ENCODE measurements at places on chromosomes 1 and 21.
A peak's percentile ranks its signal among the peaks of the same experiment; 100 is the strongest.

DNA sequence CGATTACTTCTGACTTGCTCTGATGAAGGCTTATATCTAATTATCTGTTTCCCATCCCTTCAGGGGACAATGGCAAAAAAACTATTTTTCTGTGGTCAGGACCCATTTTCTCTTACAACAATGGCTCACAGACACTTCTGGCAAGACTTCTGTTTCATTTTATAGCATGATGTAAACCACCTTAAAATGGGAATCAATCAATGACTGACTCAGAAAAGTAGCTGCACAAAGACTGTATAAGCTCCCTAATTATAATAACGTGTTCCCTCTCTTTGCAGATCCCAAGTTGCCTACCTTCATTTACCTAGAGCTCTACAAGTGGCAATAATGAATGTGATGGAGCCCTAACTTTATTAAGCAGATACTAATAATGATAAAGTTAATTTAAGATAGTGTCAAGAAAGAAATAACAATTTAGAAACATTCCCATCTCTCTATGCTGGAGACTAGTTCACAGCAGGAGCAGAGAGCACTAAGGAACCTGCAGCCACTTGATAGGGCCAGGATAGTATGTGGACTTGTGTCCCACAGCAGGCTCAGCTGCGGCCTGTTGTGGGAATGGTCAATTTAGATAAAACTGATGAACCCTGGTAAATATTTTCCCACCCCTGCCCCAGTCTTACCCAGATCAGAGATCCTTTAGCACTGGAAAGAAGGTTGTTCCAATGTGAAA is 538 bp downstream of the GBP2 start:
- DNase-seq = no peak

- DNase-seq = peak; percentile 6
Observed at GRCh38 chr1:23673086-23673813, 18.4 kb upstream of the RPL11 start.

DNA sequence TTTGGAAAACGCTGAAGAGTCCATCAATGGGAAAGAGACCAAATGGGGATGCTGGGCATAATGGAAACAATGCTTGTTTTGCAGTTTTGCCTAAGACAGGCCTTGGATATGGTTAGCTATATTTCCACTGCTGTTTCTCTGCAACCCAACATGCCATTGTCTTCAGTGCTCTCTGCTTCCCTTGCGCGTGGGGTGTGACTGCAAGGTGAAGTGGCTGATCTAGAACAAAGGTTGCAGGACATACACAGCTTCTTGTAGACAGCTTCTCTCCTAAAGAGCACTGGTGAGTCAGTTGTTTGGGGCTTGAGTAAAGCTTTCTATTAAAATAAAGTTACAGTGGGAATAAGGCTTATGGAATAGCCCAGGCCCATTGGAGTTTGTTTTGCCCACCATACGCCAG is 33.0 kb downstream of the RUNX1 start:
- no peak for DNase-seq

- DNase-seq = no peak
Observed at GRCh38 chr1:206468571-206468970, 1.7 kb upstream of the IKBKE start.

GRCh38 chr1:160741092-160741501 is 2.0 kb downstream of the SLAMF7 start:
- no peak for DNase-seq

- DNase-seq = peak; percentile 64
Observed at GRCh38 chr1:224182057-224182865, 779 bp upstream of the DEGS1 start.

DNA sequence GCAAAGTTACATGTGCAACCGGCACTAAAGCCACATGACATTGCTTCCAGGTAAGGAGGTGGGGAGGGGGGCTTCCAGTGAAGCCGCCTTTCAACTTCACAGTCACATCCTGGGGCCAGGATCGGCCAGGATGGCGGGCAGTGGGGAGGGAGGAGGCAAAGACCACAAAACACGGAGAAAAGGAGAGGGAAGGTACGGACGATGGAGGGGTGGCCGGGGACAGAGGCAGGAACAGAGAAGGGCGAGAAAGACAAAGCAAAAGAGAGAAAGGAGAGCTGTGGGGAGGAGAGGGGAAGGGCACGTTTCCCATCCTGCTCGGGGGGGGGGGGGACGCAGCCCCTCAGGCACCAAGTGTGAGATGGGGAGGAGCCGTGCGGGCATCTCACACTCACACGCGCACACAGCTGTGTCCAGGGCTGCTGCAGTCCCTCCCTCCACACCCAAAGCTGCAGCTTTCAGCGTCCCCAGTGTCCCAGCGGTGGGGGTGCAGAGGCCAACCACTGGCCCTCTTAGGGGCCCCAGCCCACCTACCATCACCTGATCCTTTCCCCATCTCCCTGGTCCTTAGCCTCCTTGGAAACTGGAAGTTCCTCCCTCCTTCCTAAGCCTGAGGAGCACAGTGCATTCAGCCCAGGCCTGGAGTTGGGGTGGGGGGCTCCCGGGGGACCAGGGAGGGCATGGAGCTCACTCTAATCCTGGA is 2.4 kb downstream of the SH2D5 start:
- DNase-seq = no peak

DNA sequence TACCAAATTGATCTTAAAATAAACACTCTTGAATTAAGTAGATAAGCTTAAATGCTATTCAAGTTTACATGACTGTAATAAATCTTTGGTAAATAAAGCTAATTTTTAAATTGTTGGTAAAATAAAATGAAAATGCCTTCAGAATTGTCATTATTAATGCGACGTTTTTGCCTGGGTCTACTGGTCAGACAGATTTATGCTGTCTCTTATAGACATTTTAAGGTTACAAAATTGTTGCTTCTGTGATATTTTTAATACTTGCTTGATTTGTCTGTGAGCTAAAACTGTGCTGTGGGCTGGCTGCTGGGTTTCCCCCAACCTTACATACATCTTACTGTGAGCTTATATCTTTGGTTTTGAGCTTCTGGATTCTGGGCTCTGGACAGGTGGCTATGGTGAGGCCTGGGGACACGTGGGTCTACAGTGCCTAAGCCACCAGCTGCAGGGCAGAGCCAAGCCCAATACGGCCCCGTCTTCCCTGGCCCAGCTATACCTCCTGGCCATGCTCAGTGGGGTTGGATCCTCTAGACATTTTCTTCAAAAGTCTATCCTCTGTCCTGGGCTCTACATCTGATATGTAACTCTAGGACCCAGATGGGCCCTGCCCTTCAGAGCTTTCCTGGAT is 81.4 kb downstream of the ETS2 start:
- no peak for DNase-seq

DNA sequence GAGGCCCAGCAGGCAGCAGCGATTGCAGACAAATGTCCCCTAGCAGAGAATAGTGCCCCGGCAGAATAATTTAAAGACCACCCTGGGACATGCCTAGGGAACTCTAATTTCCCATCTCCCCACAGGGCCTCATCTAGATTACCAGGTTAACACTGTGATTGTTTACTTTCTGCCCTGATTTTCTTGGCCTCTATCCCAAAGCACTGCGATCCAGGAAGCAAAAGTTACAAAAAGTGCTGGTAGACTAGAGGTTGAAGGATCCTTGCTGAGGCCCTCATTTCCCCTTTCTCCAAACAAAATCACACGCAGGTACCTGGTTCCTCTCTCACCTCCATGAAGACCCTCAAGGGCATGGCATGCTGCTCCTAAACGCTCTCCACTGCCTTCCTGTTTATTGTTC is 229.7 kb downstream of the C1orf94 start:
- DNase-seq = no peak

DNA sequence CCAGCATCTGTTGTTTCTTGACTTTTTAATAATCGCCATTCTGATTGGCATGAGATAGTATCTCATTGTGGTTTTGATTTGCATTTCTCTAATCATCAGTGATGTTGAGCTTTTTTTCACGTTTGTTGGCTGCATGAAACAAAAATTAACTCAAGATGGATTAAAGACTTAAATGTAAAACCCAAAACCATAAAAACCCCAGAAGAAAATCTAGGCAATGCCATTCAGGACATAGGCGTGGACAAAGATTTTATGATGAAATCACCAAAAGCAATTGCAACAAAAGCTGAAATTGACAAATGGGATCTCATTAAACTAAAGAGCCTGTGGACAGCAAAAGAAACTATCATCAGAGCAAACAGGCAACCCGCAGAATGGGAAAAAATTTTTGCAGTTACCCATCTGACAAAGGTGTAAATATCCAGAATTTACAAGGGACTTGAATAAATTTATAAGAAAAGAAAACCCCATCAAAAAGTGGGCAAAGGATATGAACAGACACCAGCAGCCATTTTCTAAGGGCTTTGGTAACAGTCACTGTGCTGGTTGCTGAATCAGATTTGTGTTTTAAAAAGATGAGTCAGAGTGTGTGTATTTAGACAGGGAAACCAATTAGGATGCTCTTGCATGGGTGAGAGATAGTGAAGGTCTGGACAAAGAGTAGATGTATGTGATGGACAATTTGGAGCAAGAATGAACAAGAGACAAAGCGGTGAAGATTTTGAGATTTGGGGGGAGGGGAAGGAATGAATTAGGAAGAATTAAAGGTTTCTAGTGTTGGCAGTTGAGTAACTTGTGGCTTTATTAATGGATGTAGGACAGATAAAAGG is 110.7 kb downstream of the RYR2 start:
- no peak for DNase-seq

GRCh38 chr1:53390736-53391135 is 62.9 kb upstream of the LRP8 start:
- DNase-seq = no peak

GRCh38 chr1:159786966-159787365 is 6.2 kb downstream of the DUSP23 start:
- DNase-seq = no peak

GRCh38 chr1:46445773-46446256 is 43.8 kb upstream of the DMBX1 start:
- DNase-seq = no peak

- DNase-seq = no peak
Observed at GRCh38 chr1:230271300-230272035, 154.7 kb downstream of the PGBD5 start.

DNA sequence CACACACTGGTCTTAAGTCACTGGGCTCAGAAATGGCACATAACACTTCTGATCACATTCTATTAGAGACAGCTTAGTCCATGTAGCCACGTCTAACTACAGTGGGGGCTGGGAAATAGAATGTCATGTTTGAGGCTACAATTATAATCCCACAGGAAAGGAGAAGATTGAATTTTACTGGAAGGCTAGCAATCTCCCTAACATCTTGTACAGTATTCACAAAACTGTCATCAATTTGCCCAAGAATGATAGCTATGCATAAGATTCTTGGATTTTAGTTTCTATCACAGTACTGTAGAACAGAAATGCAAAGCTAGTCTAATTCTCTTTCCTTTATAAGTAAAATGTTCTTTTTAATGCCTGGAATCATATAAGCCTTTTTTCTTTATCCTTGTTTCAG is 12.7 kb upstream of the ZMYM6 start:
- DNase-seq = no peak

- peak; percentile 46 for DNase-seq
Observed at GRCh38 chr1:24961961-24962861, 32.1 kb upstream of the RUNX3 start.

DNA sequence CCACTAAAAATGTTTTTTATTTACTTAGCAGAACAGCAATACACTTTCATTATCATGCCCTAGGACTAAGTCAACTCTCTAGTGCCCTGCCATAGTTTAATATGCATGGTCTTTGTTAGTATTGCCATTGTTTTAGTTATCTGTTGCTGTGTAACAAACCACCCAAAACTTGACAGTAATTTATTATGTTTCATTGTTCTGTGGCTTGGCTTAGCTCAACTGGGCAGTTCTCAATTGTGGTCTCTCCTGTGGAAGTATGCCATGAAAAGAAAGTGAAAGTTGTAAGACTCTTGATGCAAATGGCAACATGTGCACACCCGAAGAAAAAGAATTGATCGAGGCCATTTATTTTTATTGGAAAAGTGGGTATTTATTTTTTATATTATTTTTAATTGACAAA is 206.3 kb upstream of the KCTD3 start:
- DNase-seq = no peak

DNA sequence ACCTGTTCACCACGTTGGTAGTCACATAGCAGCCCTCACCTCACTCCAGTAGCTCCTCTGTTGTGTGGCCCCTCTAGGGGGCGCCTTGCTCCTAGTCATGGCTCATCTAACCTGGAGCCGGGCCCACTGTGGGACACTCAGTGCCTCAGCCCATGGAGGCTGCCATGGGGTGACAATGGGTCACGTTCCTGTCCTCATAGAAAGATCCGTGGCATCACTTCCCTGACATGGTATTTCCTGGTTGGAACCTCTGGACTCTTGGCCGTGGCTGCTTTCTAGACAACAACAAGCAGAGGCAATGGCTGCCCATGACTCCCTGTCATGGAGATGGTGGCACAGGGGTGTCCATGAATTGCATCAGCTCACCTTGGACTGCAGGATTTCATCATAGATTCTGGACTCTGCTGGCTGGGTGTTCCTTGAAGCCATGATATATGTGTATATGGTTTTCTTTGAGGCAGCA is 27.5 kb upstream of the SLAMF6 start:
- peak; percentile 81 for DNase-seq

DNA sequence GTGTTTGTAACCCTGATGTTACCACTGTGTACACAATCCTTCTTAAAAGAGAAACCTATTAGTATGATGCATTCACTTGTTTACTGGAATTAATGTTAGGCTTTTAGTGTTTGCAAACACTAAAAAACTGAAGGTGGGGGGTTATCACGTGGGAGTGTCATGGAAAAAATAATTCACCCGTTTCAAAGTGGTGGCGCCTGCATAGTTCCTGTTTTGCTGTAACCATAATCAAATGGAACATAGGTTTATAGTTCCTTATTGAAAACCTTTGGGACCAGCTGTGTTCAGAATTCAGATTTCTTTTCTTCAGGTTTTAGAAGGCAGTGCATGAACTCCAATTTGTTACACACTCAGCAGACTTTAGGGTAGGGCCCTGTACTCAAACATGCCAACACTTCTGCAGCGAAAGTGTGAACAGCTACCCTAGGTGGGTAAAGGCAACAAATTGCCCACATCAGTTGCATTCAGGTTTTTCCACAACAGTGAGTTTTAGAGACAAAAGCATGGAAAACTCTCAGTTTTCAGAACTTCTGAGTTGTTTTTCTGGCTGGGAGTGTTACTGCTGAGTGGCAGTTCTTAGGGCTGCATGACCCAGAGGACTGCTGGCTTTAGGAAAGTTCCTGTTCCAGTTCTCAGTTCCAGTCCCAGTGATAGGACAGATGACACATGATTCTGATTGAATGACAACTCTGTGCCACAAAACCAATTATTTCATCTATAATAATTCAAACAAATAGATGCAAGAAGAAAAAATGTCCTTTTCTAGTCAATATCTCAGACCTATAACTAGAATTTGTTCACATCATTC is 29.1 kb upstream of the IVNS1ABP start:
- no peak for DNase-seq

DNA sequence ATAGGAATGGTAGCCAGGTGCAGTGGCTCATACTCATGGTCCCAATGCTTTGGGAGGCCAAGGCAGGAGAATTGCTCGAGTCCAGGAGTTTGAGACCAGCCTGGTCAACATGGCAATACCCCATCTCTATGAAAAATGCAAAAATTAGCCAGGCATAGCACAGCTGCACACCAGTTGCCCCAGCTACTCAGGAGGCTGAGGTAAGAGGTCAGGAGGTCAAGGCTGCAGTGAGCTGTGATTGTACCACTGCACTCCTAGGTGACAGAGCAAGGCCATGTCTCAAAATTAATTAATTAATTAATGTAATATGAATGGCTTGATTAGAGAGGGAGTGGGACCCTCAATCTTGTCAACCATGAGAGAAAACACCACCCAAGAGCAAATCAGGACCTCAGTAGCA is 198.7 kb upstream of the DUSP10 start:
- DNase-seq = no peak

- no peak for DNase-seq
Observed at GRCh38 chr1:21320410-21321108, 30.3 kb upstream of the ECE1 start.
